ENCODE measurements at places on chromosomes 6 and 20. TPM values are rescaled to one million over a fixed set of nuclear protein-coding genes. Genes with fewer than 3 reads are reported as not detected.

ADGB gene
- 34.6 TPM for total RNA-seq

CTAGE9 gene
- total RNA-seq: not detected

PLAGL2 gene
- total RNA-seq: 17.1 TPM

WFDC11 gene
- not detected for total RNA-seq

ADGRF5 gene
- total RNA-seq: 184 TPM

TRIM15 gene
- 0.30 TPM for total RNA-seq

SLC17A9 gene
- total RNA-seq: 18.5 TPM

ANKRD66 gene
- total RNA-seq: not detected

LY6G6C gene
- not detected for total RNA-seq

CCNC gene
- 73.4 TPM for total RNA-seq

MLN gene
- total RNA-seq: not detected

SLC22A16 gene
- total RNA-seq: not detected

TRIM31 gene
- total RNA-seq: not detected

PPP1R14C gene
- total RNA-seq: 16.8 TPM

LRRC73 gene
- 3.1 TPM for total RNA-seq

LAMA5 gene
- total RNA-seq: 762 TPM

DNA sequence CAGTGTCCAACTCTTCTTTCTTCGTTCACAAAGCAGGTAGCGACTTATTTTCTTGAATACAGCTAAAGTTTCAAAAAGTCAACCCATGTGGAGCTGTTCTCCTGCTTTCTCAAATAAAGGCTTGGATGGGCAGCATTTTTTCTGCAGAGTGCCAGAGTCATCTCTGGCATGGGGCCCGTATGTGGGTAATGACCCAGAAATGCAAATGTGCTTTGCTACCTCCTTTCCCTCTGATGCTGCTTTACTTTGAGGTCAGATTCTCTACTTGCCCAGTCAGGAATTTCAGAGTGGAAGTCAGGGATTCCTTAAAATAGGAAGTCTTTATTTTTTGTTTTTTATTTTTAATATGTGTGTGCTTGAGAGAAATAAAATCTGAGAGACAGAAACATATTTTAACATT is 4.9 kb downstream of the NKAIN2 start:
- H3K36me3 ChIP-seq: no peaks in the 10 kb centered on the region
- no peak overlapping the region for H3K27ac ChIP-seq
- H3K4me3 ChIP-seq: no peak overlapping the region
- H3K27me3 ChIP-seq: no peaks in the 10 kb centered on the region
- DNase-seq: no peak
- H3K4me1 ChIP-seq: peaks cover 2% of the 10 kb centered on the region

GRCh38 chr20:10481676-10482075 is 46.6 kb downstream of the SLX4IP start:
- H3K4me3 ChIP-seq: no peak overlapping the region
- no peaks in the 10 kb centered on the region for H3K4me1 ChIP-seq
- H3K36me3 ChIP-seq: no peaks in the 10 kb centered on the region
- H3K27ac ChIP-seq: no peak overlapping the region

DNA sequence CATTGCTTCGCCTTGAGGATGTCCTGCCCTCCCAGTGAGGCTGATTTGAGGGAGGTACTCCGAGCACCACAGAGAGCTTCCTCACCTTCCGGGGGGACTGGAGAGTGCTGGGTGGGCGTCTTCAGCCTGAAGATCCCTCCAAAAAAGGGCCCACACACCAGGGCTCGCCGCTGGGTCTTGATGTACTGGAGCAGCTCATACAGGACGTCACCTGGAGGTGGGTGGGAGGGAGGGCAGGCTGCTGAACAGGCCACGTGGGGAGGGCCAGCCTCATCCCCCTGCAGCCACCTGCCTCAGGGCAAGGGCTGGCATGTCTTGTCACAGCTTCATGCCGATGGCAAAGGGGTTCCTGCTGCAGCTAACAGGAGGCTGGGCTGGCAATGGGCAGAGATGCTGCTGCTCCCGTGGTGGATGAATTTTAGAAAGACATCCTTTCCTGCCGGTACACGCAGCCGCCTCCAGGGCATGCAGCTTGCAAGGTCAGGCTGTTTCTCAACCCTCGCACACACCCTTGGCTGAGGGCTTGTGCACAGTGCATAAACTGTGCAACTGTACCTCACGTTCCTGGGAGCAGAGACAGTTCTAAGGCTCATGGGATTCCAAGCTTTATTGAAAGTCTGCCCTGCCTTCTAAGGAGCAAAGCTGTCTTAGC is 14.0 kb downstream of the ETV7 start:
- H3K27me3 ChIP-seq: no peaks in the 10 kb centered on the region
- no peak overlapping the region for H3K27ac ChIP-seq
- no peak overlapping the region for H3K4me3 ChIP-seq
- peaks cover 7% of the 10 kb centered on the region for H3K4me1 ChIP-seq
- no peak for DNase-seq

- H3K27ac ChIP-seq: peak overlapping the region; percentile 85
- DNase-seq: no peak
- H3K36me3 ChIP-seq: no peaks in the 10 kb centered on the region
- H3K27me3 ChIP-seq: no peaks in the 10 kb centered on the region
- H3K4me3 ChIP-seq: no peak overlapping the region
Measured at GRCh38 chr20:53914091-53914780, 156.2 kb downstream of the BCAS1 start.

DNA sequence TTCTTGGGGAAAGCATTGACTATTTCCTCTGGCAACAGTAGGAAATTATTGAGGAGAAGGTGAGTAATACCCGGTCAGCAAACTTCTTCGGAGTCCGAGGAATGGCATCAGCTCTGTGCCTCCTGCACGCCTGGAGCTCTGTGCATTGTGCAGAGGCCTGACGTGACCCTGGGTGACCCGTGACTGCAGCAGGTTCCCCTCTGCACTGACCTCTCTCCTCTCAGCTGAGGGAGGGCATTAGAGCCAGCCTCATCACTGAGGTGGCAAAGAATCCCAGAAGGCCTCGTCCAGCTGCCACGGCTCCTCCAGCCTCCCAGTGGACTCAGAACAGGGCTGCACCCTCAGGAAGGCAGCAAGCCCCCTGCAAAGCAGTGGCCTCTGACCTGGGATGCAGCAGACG is 502.9 kb downstream of the CD83 start:
- peak; percentile 27 for DNase-seq
- no peak overlapping the region for H3K4me3 ChIP-seq
- peaks cover 9% of the 10 kb centered on the region for H3K4me1 ChIP-seq
- no peak overlapping the region for H3K27ac ChIP-seq
- no peaks in the 10 kb centered on the region for H3K36me3 ChIP-seq

- DNase-seq: no peak
- H3K27me3 ChIP-seq: no peaks in the 10 kb centered on the region
- H3K36me3 ChIP-seq: no peaks in the 10 kb centered on the region
- peaks cover 15% of the 10 kb centered on the region for H3K4me1 ChIP-seq
- no peak overlapping the region for H3K27ac ChIP-seq
Measured at GRCh38 chr6:4905826-4906225, 98.0 kb downstream of the RPP40 start.

GRCh38 chr6:87807475-87807874 is 105.4 kb upstream of the AKIRIN2 start:
- DNase-seq: no peak
- H3K36me3 ChIP-seq: no peaks in the 10 kb centered on the region
- H3K27ac ChIP-seq: no peak overlapping the region

DNA sequence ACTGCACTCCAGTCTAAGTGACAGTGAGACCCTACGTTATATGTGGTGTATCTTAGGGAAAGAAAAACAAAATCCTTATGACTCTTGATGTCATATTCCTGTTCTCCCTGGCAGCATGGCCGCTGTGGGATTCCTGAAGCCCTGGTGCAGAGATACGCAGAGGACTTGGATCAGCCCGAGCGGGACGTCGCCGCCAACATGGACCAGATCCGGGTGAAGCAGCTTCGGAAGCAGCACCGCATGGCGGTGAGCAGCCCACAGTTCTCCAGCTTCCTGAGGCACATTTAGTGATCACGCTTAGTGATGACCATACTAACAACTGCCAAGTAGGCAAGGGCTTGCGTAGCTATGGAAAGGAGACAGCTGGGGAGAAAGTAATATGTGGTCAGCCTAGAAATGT is 200.9 kb upstream of the UST start:
- no peaks in the 10 kb centered on the region for H3K4me1 ChIP-seq
- no peak overlapping the region for H3K4me3 ChIP-seq
- H3K27ac ChIP-seq: no peak overlapping the region

DNA sequence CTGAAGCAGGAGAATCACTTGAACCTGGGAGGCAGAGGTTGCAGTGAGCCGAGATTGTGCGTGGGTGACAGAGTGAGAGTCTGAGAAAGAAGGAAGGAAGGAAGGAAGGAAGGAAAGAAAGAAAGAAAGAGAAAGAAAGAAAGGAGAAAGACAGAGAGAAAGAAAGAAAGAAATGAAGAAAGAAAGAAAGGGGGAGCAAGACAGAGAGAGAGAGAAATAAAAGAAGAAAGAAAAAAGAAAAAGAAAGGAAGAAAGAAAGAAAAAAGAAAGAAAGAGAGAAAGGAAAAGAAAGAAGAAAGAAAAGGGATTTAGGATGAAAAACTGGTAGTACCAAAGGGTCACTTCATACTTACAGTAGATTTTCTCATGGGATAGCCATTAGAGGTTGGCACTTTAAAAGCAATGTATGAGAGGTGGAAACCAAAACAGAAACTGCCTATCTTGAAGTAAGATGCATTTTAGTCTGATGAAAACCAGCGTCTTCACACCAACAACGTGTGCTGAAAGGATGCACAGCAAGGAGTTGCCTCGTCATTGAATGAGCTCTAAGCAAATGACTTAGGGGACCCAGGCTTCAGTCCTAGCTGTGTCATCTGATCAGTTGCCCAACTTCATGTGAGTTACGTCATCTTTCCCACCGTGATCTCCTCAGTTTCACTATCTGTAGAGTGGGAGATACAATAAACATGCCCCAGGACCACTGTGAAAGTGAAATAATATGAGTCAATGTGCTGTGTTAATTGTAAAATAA is 133.9 kb upstream of the NEDD9 start:
- H3K27me3 ChIP-seq: no peaks in the 10 kb centered on the region
- H3K4me1 ChIP-seq: peaks cover 77% of the 10 kb centered on the region
- H3K36me3 ChIP-seq: no peaks in the 10 kb centered on the region
- DNase-seq: no peak
- H3K27ac ChIP-seq: peak overlapping the region; percentile 90

DNA sequence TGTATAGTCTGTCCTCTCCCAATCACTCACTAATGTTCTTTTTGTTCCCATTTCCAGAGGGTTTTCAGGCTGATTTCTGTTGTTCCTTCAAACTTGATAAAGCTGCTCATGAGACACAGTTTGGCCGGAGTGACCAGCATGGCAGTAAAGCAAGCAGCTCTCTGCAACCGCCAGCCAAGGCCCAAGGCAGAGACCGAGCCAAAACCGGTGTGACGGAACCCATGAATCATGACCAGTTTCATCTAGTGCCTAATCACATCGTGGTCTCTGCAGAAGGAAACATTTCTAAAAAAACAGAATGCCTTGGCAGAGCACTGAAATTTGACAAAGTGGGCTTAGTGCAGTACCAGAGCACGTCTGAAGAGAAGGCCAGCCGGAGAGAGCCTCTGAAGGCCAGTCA is 14.8 kb upstream of the RPL7L1 start:
- no peak overlapping the region for H3K27ac ChIP-seq
- H3K27me3 ChIP-seq: no peaks in the 10 kb centered on the region
- peaks cover 23% of the 10 kb centered on the region for H3K36me3 ChIP-seq
- no peak overlapping the region for H3K4me3 ChIP-seq
- DNase-seq: no peak
- no peaks in the 10 kb centered on the region for H3K4me1 ChIP-seq

- peaks cover 15% of the 10 kb centered on the region for H3K27me3 ChIP-seq
- no peak overlapping the region for H3K27ac ChIP-seq
- no peak overlapping the region for H3K4me3 ChIP-seq
- no peak for DNase-seq
- no peaks in the 10 kb centered on the region for H3K4me1 ChIP-seq
- no peaks in the 10 kb centered on the region for H3K36me3 ChIP-seq
Measured at GRCh38 chr6:27275025-27275956, 27.8 kb downstream of the PRSS16 start.

GRCh38 chr6:72206606-72207005 is 320.3 kb downstream of the RIMS1 start:
- DNase-seq: no peak
- H3K4me3 ChIP-seq: no peak overlapping the region
- no peaks in the 10 kb centered on the region for H3K4me1 ChIP-seq

- no peaks in the 10 kb centered on the region for H3K27me3 ChIP-seq
- no peak for DNase-seq
- no peaks in the 10 kb centered on the region for H3K4me1 ChIP-seq
- no peaks in the 10 kb centered on the region for H3K36me3 ChIP-seq
Measured at GRCh38 chr6:130676077-130676772, 151.0 kb upstream of the SMLR1 start.

GRCh38 chr6:90401933-90402830 is 105.5 kb upstream of the BACH2 start:
- H3K4me3 ChIP-seq: no peak overlapping the region
- no peaks in the 10 kb centered on the region for H3K36me3 ChIP-seq
- H3K27me3 ChIP-seq: no peaks in the 10 kb centered on the region
- no peaks in the 10 kb centered on the region for H3K4me1 ChIP-seq

DNA sequence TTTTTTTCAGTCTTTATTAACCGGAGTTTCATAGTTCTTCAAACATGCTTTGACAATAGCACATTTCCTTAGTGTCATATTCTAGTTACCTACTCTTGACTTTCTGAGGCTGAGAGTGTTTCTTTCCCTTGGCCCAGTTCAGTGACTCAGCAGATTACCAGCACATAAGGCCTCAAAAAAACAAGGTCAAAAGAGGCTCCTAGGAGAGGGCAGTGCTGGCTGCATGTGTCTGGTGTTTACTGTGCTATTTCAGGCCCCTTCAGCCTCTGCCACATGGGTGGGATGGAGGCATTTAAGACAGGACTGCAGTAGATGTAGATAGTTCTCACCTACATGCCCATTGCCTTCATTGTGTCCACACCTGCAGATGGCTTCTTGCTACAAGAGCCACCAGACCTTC is 198.2 kb upstream of the SSTR4 start:
- peaks cover 12% of the 10 kb centered on the region for H3K4me1 ChIP-seq
- no peaks in the 10 kb centered on the region for H3K36me3 ChIP-seq
- H3K4me3 ChIP-seq: no peak overlapping the region
- H3K27me3 ChIP-seq: no peaks in the 10 kb centered on the region
- DNase-seq: no peak

GRCh38 chr6:21265730-21266044 is 327.9 kb upstream of the SOX4 start:
- H3K4me1 ChIP-seq: no peaks in the 10 kb centered on the region
- H3K27ac ChIP-seq: no peak overlapping the region
- H3K4me3 ChIP-seq: no peak overlapping the region
- H3K27me3 ChIP-seq: no peaks in the 10 kb centered on the region
- DNase-seq: no peak

GRCh38 chr6:35058865-35059522 is 82.1 kb downstream of the TCP11 start:
- H3K4me1 ChIP-seq: peaks cover 10% of the 10 kb centered on the region
- H3K27me3 ChIP-seq: no peaks in the 10 kb centered on the region
- no peak overlapping the region for H3K27ac ChIP-seq
- DNase-seq: no peak

GRCh38 chr20:10958279-10958678 is 284.5 kb upstream of the JAG1 start:
- no peaks in the 10 kb centered on the region for H3K36me3 ChIP-seq
- no peaks in the 10 kb centered on the region for H3K27me3 ChIP-seq
- no peak overlapping the region for H3K27ac ChIP-seq
- no peak for DNase-seq

- H3K27me3 ChIP-seq: no peaks in the 10 kb centered on the region
- H3K36me3 ChIP-seq: no peaks in the 10 kb centered on the region
Measured at GRCh38 chr20:53752971-53753879, 159.6 kb upstream of the ZNF217 start.

Measured in upper lobe of left lung (tissue), 6 donors.